Pancreas (tissue), 10 donors: ENCODE measurements at places on chromosomes 1 and 21. TPM values are rescaled to one million over a fixed set of nuclear protein-coding genes. Genes with fewer than 3 reads are reported as not detected.

The INAVA gene
- 13.1 TPM for polyA plus RNA-seq

The FAM177B gene
- polyA plus RNA-seq = 0.16 TPM

The ARTN gene
- 2.6 TPM for polyA plus RNA-seq

The COL8A2 gene
- 0.42 TPM for polyA plus RNA-seq

The WNT4 gene
- polyA plus RNA-seq = 17.6 TPM

The AADACL4 gene
- not detected for polyA plus RNA-seq

The LDLRAD1 gene
- polyA plus RNA-seq = not detected

The GBP5 gene
- 0.19 TPM for polyA plus RNA-seq

The GJA9 gene
- not detected for polyA plus RNA-seq

The CACNA1E gene
- polyA plus RNA-seq = 0.02 TPM

The PRDX1 gene
- 111 TPM for polyA plus RNA-seq

The AMIGO1 gene
- polyA plus RNA-seq = 4.9 TPM

The ATAD3C gene
- 11.4 TPM for polyA plus RNA-seq

The CYP2J2 gene
- polyA plus RNA-seq = 2.4 TPM

The C1orf53 gene
- 5.6 TPM for polyA plus RNA-seq

The OVAAL gene
- polyA plus RNA-seq = not detected

The FCGR2B gene
- 1.1 TPM for polyA plus RNA-seq
